ENCODE measurements at places on chromosomes 4 and X.

DNA sequence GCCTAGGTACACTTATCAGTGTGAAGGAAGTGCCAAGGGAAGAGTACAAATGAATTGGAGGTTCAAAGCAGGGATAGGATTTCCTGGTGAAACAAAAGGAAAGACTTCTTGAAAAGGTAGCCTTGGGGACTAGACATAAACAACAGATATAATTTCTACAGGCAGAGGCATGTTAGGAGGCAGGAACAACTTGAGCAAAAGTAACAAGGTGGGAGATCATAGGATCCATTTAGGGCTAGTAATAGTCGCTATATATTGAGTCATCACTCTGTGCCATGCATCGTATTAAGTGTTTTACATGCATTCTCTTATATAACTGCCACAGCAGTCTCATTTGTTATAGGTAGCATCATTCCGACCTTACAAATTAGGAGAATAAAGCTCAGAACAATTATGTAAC, 98.3 kb upstream of the EOLA2 start:
- DNase-seq, result no peak

DNA sequence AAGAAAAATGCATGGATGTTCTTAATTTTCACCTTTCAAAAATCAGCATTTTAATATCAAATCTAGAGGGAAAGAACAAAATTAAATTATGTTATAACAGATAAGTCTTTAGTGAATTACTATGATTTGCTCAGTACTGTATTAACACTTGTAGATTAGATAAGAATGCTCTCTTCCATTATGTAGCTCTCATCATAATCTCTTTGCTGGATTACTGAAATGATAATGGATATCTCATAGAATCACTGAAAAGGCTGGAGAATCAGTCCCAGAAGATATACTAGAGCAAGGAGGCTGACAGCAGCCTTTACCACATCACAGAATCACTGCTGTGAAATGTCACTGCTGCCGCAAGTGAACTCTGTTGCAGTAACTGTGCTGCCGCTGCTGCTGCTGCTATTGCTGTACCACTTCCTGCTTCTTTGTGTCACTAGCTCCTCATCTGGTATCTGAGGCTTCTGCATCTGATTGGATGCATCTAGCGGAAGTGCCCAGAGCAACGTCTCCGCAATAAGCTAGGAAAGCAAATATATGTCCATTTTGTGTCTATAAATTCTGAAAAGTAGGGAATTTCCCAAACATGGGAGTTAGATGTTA, 738.2 kb downstream of the ADGRL3 start:
- DNase-seq, result no peak

DNA sequence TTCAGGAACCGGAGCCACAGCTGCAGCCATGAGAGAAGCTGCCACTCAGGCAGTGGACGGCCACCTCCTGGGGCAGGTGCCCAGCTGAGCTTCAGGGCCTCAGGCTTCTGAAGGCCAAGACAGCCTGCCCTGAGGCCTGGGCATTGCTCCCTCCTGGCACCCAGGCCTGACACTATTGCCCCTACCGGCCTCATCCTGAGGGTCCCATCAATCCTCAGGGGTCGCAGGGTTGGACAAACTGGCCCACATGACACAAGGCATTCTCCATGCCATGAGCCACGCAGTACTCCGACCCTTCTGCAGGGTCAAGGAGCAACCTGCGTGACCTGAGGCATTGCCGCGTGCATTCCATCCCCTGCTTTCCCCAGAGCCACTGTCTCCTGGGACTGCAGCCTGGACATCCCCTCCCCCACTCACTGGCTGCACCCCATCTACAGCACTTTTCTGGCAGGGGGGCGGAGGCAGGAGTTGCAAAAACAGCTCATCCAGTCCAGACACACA, 3.0 kb upstream of the ZFP92 start:
- DNase-seq, result no peak

DNA sequence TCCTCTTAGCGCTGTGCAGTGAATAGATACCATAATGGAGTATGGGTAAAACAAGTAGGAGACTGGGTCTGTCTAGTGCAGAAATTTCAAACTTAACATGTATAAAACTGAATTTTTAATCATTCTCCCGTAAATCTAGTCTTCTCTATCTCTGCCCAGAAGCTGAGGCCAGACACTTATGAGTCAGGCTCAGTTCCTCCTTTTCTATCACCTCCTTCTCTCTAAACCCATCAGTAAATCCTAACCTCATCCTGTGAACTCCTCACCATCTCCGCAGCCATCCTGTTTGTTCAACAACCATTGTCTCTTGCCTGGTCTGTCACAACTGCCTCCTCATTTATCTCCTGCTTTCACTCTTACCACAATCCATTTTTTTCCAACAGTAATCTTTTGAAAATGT, 19.8 kb upstream of the SGMS2 start:
- no peak for DNase-seq

GRCh38 chr4:30860978-30861377, 140.8 kb downstream of the PCDH7 start:
- DNase-seq, result no peak

DNA sequence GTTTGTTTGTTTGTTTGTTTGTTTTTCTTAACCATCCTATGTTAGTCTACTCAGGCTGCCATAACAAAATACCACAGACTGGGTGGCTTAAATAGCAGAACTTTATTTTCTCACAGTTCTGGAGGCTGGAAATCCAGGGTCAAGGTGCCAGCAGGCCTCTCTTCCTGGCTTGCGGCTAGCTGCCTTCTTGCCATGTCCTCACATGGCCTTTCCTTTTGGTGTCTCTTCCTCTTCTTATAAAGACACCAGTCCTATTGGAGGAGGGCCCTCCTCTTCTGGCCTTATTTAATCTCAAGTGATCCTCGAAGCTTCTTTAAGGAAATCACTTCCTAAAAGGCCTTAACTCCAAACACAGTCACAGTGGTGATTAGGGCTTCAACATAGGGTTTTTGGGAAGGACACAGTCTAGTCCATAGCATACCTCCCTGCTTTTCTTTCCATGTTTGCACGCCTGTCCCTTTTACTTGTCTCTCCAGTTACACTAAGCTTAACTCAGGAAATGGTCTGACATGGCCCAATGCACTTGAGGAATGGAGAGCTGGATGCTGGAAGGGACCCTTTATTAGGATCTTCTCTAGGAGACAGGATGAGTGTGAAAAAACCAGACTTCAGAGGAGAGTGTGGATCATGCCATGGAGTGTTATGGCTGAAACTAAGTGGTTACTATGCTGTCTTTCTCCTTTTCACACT, 36.0 kb upstream of the MGST2 start:
- DNase-seq, result no peak

- DNase-seq, result no peak
Measured at GRCh38 chrX:65993915-65994460, 45.9 kb downstream of the VSIG4 start.

DNA sequence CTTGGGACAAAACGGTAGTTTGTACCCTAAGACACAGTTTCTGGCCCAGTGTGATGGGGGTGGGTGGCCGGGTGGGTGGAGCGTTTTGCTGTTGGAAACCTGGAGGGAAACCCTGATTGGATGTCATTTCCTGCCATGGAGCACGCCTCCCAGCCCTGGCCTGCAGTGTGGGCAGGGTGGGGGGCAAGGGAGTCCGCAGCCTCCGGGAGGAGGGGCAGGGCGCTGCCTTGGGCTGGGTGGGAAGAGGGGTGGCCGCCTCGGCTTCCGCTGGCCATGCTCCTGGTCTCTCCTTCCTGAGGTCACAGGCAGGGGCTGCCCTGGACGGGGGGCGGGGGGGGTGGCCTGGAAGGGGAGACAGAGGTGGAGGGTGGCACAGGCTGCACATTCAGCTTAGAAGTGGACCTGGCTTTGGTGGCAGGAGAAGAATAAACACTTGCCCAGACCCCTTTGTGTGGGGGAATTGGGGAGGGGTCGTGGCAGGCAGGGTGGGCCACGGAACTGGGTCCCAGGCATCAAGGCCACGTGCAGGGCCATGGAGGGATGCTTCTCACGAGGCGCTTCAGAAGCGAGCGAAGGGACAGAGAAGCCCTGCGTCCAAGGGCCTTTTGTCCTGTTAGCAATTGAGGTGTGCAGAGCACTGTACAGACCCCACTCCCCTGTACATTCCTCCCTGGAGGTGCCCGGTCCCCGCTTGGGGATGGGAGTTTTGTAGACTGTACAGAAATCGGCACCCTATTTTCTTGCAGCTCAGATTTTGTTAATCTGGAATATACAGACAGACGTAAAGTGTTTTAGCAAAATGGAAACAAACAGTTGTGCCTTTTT, 6.2 kb downstream of the NAT8L start:
- DNase-seq, result no peak

DNA sequence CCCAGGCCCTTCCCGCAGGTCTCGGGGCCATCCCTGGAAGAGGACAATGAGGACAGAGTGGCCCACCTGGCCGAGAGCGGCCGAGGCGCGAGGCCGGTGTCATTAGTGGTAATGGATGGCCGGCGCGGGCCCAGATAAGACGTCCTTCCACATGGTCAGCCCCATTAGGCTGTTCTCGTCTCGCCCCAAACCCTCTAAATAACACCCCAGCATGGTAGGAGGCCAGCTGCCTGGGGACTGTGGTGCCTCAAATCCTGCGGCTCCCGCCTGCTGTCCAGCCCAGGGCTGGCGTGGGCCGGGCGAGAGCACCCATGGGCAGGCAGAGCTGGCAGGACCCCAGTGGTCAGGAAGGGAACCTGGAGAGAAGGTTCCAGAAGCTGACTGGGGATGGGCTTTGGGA, 121.7 kb downstream of the FAM53A start:
- DNase-seq, result no peak

GRCh38 chrX:11119313-11119943, 8.3 kb downstream of the HCCS start:
- no peak for DNase-seq

GRCh38 chr4:89411539-89412309, 104.1 kb upstream of the GPRIN3 start:
- no peak for DNase-seq

DNA sequence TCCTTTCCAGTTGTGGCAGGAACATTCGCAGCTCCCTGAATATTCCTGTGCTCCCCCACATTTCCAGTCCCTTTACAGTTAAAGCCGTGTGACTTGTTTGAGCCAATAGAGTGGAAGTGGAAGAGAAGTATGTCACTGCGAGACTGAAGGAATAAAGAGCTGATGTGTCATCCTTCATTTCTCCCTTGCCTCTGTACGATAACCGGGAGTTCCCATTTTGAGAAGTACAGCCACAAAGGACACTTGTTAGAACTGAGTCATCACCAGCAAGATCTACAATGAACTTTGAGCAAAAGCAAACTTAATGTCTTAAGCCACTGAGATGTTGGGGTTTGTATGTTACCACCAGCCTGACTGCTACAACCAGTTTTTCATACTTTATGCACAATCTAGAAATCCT, 92.3 kb downstream of the SPRY1 start:
- DNase-seq, result no peak

DNA sequence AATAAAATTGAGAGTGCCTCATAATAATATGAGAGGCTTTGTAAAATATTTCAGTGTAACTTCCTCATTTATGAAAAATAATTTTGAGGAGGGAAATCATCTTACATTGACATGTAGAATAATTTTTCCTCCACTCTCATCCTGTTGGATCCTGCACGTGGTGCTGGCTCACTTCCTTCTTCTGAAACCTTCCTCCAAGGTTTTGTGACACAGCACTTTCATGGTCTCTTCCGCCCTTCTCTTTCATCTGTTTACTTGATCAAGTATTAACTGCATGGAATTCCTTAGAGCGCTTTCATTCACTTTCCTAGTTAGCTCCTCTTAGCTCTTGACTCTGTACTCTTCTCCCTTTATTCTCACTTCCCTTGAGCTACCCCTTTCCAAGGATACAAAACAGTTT, 246.5 kb downstream of the RAPGEF2 start:
- no peak for DNase-seq

DNA sequence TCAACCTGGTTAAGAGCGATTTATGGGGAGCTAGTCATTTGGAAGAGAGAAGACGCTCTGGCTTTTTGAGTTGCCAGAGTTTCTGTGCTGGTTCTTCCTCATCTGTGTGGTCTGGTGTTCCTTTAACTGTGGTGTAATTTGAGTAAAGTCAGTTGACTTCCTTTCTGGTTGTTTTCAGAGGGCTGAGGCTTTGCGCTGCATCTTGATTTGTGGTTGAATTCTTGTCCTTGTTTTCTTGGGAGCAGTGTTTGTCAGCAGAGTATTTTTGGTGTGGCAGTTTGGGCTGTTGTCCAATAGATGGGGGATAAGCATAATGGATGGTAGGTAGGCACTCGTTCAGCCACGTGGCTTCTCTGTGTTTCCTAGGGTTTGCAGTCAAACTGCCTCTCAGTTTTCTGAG, 2143.2 kb upstream of the TENM3 start:
- DNase-seq, result no peak

DNA sequence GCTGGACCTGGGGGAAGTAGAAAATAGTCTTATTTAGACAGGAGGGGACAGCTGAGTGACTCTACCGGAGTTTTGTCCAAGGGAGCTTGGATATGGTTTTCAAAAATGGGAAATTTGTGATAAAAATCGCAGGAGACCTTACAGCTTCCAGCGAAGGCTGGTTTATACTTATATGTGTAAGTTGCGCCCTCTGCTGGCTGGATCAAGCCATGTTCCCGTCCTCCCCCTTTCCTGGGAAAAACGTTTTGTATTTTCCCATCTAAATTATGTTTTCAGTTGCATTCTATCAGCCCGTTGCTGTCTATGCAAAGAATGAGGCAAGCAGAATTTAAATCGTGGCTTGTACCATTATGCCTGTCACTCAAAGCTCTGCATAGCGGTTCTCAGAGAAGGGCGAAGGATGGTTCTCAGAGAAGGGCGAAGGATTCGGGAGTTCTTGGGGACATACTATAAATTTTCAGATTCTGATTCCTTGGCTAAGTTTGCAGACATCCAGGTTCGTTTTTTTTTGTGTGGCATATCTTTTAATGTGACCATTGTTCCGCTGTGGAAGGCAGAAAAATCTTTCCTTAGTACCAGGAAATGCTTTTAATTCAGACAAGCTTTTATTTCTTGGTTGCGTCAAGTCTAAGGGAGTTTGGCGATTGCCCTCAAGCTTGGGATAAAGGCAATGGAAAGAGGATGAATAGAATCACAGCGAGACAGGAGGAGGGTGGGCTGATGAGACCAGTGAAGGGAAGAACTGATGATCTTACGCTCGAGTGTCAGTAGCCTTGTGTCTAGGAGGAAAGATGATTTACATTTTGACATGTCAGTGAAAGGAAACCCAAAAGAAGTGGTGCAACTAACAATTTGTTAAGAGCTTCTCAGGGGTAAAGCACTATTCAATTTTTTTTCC, 128.5 kb upstream of the ARX start:
- DNase-seq, result peak; percentile 69

DNA sequence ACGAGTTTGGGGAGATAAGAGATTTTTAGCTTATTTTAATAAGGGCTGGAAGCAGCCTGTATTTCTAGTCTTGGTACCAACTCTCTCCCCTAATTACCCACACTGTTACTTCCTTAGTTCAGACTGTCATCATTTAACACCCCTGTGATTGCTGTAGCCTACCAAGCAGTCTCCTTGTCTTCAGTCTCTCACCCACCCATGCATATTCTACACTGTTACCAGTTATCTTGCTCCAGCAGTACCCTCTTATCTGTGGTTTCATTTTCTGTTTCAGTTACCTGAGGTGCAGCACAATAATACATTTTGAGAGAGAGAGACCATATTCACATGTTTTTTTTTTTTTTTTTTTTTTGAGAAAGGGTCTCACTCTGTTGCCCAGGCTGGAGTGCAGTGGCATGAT, 80.2 kb downstream of the DIAPH2 start:
- DNase-seq, result no peak

GRCh38 chr4:25878676-25879075, 15.9 kb upstream of the SEL1L3 start:
- no peak for DNase-seq

GRCh38 chr4:76559236-76560071, 124.4 kb downstream of the SHROOM3 start:
- DNase-seq, result no peak

Data from neural crest cell (in vitro differentiated cells).